CD4-positive, alpha-beta T cell treated with Interleukin-4 for 4 hours (primary cell): ENCODE measurements at places on chromosomes 7 and 10.

GRCh38 chr7:42020061-42020460 is 216.9 kb downstream of the GLI3 start:
- DNase-seq: no peak

- no peak for DNase-seq
Observed at GRCh38 chr7:122300956-122301833, 3.4 kb downstream of the FEZF1 start.

GRCh38 chr10:112653215-112653614 is 206.2 kb downstream of the VTI1A start:
- DNase-seq: no peak

DNA sequence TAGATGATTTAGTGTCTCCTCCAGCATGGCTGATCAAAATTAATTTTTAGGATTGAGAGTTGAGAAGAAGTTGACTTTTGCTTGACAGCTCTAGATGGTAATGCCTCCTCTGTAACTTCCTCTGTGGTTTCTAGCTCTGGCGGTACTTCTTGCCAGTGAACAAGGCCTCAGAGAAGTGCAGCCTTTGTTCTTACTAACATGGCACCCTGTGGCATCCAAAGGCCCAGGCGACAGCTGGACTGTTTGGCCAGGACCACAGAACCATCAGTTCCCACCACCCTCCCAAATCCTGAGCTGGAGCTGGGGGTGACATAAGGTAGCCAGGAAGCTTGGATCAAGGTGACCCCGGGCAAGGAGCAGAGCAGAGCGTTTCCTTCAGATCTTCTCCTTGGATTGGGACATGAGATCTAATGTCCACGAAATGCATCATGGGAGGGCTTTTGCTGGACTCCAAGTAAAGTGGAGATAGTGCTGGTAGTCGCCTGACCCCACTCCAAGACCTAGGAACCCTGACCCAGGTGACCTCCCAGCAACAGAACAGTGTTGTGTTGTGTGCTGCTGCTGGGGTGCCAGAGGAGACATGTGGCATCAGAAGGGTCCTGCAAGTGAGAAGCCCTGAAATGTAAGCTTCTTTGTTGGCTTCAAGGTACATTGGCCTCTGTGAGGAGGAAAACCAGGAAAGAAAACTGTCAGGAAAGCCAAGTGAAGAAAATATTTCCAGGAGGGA is 41.8 kb downstream of the APBB1IP start:
- peak; percentile 72 for DNase-seq

DNA sequence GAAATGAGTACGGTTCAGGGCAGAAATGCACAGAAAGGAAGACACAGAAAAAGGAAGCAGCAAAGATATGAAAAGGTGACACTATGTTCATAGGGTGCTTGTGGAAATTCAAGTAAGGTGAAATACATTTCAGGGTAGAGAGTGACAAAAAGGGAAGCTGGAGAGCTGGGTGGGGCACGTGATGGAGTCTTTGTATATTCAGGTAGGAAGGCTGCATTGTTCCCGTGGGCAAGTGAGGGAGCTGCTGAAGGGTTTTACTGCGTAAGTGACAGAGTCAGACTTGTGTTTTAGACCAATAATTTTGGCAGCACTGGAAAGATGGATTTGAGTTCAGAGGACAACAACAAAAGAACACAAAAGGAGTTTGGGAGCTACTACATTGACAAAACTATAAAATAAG is 35.3 kb upstream of the ANK3 start:
- no peak for DNase-seq

GRCh38 chr10:92692697-92693533 is 3.2 kb downstream of the HHEX start:
- DNase-seq: no peak

- DNase-seq: no peak
Observed at GRCh38 chr10:93876381-93876780, 17.4 kb upstream of the SLC35G1 start.

DNA sequence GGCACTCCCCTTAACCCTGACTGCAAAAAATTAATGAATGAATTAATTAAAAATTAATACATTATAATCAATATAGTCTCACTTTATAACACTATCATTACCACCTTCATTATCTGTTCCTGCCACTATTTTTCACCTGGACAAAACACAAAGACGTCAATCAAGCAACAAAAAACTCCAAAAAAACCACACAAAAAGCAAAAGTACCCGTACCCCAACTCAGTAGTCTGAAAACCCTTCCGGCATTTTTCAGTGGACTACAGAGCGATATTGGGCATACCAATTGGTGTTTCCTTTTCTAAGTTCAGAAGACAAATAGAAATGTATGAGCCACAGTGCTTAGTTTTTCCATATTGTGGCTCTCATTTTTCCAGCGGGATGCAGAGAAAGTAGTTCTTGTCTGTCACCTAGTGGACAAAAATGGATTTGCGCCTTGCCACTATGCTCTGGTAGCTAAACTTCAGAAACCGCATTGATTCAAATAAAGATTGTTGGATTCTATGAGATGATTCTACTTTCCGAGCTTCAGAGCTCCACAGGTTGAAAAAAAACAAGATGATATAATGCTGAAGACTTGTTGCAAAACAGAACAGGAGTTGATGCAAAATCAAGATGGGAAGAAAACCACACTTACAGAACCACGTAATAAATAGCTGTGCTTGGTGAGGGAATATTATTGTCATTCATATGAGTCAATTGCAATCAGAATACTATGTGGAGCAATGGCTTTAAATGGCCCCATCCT is 50.6 kb upstream of the ITGB1 start:
- peak; percentile 82 for DNase-seq

DNA sequence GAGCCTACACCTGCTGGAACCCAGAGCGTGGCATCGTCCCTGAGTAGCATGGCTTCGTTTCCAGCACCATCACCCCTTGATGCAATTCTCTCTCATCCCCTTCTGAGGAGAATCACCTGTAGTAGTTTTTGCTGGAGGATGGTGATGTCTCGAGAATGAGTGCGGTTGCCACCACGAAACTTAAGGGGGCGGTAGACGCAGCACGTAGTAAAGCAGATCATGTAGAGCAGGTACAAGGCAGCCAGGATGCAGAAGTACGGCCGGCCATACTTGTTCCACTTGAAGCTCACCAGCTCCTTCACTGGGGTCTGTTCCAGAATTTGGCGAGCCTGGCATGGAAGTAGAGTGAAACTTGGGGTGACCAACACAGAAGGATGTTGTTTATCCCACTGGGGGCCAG is 8.1 kb downstream of the TRPV5 start:
- no peak for DNase-seq

GRCh38 chr10:71372882-71373495 is 23.7 kb upstream of the CDH23 start:
- DNase-seq: no peak

- no peak for DNase-seq
Observed at GRCh38 chr7:143413123-143413522, 4.5 kb upstream of the EPHA1 start.

- no peak for DNase-seq
Observed at GRCh38 chr7:67346126-67346525, 349.5 kb downstream of the TYW1 start.

GRCh38 chr10:36592964-36593363 is 532.4 kb upstream of the ANKRD30A start:
- DNase-seq: no peak

DNA sequence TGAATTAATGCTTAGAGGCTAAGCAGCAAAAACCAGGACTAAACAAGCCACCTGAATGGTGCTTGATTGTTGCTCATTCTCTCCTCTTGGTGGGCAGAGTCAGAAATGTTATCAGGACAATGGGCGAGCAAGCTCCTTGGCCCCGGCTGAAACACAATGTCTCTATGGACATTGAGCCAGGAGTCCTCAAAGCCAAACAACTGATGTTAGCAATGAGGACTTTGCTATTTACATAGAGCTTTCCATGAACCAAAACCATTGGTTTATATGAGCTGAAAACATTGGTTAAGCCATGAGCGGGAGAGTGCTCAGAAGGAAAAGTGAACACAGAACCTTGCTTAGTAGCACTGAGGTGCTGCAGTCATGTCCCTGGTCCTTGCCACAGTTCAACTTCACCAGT is 21.5 kb upstream of the NPVF start:
- DNase-seq: no peak

GRCh38 chr7:124550036-124550435 is 215.6 kb downstream of the GPR37 start:
- DNase-seq: no peak

DNA sequence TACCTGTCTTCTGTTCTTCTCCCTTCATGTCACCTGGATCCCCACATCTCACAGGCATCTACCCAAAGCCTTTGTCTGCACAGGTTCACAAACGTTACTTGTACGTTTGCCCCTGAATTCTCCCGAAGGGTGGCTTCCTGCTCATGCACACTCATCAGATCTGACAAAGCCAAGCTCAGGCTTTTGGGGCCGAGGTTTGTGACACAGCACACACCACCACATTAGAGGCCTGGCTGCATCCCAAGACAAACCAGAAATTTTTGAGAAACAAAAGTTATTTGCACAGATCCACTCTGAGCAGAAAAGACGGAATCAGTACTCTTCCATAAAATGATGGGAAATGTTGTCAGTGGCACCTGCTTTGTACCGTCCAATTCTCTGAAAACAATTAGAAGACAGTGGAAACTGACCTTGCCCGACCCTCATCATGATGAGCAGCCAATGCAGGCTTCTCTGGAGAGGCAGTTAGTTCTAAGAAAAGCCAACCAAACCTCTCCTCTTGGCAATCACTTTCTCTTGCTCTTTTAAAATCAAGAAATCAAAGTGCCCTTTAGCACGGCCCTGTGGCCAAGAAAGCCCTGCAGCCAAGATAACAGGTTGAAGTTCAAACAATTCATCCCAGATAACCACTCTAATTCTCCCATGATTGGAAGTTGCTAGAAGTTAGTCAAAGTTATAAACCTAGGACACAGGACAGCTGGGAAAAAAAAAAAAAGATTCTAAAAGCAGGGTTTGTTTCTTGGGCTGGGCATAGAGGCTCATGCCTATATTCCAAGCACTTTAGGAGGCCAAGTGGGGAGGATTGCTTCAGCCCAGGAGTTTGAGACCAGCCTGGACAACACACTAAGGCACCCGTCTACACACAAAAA is 13.6 kb upstream of the SVIL start:
- DNase-seq: peak; percentile 61

DNA sequence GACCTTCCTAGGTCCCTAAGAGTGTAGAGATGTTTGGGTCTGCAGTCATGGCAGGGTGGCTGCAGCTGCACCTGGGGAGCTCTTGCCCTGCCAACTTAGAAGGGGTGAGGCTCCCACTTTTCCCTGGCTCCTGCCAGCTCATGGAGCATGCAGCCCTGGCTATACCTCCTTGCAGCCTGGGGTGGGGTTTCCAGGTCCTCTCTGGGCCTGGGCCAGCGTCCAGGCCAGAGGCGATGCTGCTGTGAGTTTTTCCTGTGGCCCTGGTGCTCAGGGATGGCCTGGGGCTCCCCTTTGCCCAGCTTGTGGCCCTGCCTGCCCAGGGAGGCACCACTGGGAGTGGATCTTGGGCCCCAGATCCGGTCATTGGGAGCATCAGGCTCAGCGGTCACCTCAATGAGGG is 109.8 kb upstream of the FAM180A start:
- DNase-seq: no peak

DNA sequence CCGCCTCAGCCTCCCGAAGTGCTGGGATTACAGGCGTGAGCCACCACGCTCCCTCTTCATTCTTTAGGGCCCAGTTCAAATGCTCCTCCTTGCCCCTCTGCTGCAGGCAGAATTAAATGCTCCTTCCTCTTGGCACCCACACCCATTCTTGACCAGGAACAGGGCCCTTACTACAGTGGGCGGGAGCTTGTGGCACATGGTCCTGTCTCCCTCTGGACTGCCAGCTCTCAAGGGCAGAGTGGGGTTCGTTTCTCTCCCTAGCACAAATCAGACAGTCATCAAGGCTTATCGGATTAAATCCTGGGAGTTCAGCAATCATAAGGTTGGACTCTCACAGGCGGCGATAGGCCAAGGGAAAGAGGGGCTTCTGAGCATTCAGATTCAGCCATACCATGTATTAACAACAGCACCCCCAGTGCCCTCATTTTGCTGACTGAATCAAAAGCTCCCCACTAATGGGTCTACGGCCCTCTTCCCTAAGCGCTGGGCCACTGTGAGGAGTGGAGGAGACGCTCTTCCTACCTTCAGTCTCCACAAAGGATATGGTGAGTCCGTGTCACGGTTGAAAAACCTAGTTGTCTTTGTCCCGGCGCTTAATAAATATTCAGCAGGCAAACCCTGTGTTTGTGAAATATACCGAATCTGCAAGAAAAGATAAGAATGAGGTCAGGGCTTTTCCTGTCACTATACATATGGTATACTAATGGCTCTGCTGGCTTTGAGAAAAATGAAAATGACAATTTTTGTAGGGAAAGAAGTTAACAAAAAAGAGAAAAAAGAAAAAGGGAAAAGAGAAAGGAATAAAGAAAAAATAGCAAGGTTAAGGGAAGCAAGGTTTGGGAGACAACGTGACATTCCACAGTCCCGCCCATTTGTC is 107.4 kb downstream of the CLEC2L start:
- no peak for DNase-seq

- DNase-seq: no peak
Observed at GRCh38 chr7:51929818-51930217, 613.2 kb upstream of the COBL start.

DNA sequence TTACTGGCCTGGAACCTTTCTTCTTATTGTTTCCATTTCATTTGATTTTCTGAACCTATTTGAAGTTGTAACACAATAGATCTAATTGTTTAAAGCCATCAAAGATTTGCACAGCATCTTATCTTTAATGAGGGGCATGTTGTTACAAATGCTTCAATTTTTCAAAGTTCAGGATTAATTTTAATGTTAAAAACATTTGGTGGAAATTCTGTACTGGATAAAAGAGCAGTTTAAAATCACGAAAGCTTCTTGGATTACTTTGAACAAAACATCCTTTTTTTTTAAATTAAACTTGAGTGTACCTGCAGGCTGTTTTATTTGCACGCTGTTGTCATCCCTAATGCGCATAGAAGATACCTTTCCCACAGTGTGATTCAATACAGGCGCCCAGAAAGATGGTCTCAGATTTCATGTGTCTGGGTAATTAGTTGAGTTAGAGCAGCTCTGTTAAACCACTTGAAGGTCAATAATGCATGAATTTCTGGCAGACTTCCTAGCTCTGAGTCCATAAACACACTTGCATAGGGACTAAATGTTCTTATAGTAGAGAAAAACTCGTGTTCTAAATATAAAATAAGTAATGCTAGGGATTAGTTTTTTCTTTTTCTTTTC is 29.3 kb upstream of the DDX50 start:
- no peak for DNase-seq

DNA sequence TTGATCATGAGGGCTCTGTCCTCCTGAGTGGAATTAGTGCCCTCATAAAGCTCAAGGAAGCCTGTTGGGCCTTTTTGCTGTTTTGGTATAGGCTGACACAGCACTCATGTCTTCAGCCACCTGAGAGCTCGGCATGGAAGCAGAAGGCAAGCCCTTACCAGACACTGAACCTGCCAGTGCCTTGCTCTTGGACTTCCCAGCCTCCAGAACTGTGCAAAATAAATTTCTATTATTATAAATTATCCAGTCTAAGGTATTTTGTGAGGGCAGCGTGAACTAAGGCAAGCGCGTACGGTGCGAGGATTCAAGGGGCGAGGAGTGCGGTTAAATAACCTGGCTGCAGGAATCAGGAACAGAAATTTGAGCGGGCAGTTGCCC is 281.5 kb upstream of the LYZL1 start:
- DNase-seq: no peak

- no peak for DNase-seq
Observed at GRCh38 chr10:88974446-88975376, 15.9 kb upstream of the FAS start.

- DNase-seq: no peak
Observed at GRCh38 chr10:75967491-75967890, 536.1 kb downstream of the LRMDA start.

- peak; percentile 10 for DNase-seq
Observed at GRCh38 chr7:123748171-123748733, 551 bp downstream of the WASL start.

- DNase-seq: no peak
Observed at GRCh38 chr7:141295367-141295895, 221.6 kb downstream of the TMEM178B start.

- DNase-seq: no peak
Observed at GRCh38 chr7:155785536-155785935, 26.7 kb downstream of the SHH start.
